ENCODE measurements at places on chromosomes 6 and 20.

DNA sequence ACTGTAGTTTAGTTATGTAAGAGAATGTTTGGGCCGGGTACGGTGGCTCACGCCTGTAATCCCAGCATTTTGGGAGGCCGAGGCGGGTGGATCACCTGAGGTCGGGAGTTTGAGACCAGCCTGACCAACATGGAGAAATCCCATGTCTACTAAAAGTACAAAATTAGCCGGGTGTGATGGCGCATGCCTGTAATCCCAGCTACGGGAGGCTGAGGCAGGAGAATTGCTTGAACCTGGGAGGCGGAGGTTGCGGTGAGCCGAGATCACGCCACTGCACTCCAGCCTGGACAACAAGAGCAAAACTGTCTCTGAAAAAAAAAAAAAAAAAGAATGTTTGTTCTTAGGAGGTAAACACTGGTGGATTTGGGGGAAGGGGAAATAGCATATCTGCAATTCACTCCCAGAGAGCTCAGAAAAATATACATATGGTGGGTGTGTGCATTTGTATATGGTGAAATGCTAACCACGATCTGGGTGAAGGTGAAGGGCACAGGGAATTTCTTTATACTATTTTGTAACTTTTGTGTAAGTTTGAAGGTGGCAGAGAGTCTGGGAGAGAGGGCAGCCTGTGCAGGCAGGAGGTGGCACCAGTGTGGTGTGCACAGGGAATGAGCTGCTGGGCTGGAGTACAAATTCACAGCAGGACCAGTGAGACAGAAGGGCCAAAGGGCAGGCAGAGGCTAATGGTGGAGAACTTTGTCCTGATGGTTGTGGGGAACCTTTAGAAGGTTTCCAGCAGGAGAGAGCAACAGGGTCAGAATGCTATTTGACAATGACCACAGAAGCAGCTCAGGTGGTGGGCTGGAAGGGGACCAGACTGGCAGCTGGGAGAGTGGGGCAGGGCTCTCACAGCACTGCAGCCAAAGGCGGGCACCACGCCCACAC, 42.4 kb downstream of the SSR1 start:
- no peak for DNase-seq

DNA sequence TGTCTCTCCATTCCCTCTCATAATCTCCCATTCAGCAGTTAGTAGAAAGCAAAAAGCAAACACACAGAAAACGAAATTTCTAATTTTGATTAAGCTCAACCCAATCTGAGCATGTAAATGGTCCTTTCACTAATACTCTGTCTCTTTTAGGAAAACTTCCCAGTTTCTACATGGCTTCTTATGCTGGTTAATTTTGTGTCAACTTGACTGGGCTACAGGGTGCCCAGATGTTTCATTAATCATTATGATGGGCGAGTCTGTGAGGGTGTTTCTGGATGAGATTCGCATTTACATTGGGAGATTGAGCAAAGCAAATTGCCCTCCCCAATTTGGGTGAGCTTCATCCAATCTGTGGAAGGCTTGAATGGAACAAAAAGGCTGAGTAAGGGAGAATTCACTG, 142.2 kb downstream of the MBOAT1 start:
- DNase-seq: no peak

DNA sequence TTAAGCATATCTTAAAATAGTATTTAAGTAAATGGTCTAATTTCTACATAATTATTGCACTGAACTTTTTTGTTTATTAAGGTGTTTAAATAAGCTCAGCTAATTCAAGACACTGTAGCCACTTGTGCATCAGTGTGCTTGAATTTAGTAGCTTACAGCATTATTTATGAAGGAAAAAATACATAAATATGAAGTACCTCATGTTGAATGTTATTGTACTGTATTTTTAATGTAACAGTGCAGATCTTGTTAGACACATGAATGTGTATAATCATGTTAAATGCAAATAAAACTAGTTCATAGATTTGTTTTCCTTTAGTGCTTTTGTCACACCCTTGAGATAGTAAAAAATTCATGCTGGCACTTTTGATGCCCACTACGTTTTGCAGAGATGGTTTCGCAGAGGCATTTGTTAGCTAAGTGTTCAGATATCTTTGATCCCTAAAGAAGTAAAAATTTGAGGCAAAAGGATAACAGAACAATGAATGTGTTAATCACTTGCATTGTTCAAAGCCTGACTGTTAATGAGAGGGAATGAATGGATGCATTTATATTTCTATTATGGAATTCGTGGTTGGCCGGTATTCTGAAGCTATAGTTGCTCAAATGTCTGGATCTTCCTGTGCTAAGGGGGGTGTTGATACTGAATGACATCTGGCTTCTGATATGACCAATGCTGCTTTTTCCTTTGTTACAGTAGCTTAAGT, 8.8 kb downstream of the BTBD3 start:
- no peak for DNase-seq

GRCh38 chr6:154995254-154996015, at the start of gene TIAM2:
TIAM2 (plus strand) TSS chr6:154995315; CDS start chr6:155129224, 133,909 bp downstream.
- peak; percentile 28 for DNase-seq

GRCh38 chr6:47246551-47246950, 63.2 kb downstream of the TNFRSF21 start:
- DNase-seq: no peak

DNA sequence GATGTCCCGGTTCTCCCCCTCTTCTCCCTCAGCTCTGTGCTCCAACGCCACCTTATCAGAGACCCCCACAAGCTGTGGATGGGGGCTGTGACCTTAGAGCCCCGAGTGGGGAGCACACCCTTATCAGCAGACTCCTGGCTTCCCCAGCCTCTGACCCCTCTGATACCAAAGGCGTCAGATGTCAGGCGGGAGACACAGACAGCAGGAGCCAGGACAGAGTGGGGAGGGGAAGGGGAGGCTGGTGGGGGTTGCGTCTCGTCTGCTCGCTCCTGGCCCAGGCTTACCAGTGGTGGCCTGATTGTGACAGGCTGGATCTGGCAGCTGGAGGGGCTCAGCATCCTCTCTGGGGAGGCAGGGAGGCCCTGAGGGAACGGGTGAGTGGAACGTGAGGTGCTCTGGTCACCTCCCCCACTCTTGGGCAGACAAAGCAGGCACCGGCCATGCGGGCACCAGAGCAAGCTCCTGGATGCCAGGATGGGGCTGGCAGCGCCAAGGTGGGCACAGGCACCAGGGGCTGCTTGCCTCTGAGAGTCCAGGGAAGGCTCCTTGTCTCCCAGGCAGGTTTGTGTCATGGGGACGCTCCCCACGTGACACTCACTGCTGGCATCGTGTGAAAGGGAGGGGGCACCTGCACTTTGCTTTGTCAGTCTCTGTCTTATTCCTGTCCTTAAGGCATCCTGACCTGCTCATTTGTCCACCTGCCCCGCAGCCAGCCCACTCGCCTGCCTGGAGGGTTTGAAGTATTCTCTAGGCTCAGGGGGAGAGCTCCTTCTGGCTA, 27.8 kb upstream of the GATA5 start:
- DNase-seq: no peak

- DNase-seq: peak; percentile 81
Measured at GRCh38 chr6:56842686-56843475, 112.0 kb upstream of the BEND6 start.

DNA sequence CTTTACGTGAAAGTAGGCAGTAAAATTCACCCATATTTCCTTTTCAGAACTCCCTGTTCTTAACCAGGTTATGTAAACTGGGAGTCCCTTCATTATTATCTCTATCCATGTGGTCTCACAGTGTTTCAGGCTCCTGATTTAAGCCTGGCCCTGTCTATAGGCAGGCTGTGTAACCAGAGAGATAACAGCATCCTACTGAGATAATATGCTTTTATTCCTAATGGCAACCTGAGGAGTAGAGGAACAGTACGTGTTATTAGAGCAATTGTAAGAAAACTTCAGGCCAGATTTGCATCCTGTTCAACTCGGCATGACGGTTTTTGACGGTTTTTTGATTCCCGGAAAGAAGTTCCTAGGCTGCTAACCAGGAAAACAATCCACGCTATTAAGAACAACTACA, 16.9 kb downstream of the FUT9 start:
- no peak for DNase-seq

- no peak for DNase-seq
Measured at GRCh38 chr6:31567531-31568370, 4.3 kb upstream of the LTA start.

DNA sequence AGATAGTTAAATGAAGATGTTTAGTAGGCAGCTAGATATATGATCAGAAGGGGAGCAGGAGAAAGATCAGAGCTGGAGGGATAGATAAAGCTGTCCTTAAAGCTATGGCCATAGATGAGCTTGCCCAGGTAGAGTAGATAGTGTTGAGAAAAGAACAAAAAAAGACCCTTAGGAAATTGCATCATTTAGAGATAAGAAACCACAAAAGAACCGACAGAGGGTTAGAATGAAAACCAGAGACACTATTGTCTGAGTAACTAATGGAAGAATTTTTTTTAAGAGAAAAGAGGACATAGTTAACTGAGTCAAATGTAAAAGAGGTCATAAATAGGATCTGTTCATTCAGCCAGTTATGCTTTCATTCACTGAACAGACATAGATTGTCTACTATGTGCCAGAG, 101.8 kb downstream of the TNFAIP3 start:
- DNase-seq: peak; percentile 12

DNA sequence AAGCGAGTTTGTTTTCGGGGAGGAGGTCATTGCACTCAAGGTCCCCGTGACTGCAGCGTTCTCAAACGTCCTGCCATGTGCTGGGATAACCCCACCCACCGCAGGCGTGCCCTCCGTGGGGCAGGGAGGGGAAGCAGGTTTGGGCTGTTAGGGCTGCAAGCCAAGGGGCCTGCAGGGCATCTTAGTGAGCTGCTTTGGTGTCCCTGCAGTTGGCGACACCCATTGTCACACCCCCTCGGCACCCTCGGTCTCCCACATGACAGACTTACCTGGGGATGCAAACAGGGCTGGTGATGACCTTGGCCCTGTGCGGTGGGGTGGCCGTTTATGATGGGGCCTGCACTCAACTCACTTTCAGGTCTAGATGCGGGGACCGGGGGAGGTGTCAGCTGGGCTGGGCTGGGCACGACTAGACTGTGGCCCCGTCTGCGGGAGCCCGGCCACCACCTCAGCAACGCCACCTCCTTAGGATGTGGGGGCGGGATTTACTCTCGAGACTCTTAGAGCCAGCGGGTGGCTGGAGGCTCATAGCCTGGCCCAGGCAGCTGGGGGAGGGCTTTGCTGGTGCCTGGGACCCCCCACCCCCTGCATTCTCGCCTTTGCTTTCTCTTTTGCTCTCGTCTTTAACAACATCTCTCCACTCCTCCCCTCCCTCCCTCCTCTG, 6.5 kb upstream of the GATA5 start:
- no peak for DNase-seq

- DNase-seq: no peak
Measured at GRCh38 chr6:51844336-51844735, 243.1 kb downstream of the PKHD1 start.

DNA sequence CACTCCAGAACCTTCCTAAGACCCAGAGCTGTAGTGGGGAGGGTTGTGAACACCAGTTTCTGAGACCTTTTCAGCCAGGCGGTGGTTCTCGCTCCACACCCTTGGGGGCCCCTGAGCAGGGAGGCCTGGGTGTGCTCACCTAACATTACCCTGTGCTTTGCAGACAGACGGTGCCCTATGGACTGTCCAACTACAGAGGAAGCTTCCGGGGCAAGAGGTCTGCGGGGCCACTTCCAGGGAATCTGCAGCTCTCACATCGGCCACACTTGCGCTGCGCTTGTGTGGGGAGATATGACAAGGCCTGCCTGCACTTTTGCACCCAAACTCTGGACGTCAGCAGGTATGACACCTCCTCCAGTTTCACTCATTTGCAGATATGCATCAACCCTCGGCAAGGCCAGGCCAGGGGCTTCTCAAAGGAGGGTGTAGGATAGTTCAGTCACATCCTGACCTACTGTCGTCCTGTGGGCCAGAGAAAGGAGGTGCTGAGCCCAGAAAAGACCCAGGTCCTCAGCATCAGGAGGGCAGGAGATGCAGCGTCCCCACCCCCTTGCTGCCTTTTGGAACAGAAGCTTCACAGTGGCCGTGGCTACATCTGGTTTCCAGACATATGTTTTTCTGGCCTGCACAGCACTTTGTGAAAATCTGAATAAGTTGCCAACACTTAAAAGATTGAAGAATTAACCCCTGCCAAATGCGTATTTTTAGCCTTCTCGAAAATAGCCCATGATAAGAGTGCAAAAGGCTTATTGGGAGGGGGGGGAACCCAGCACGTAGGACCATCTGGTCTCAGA, 20.6 kb downstream of the EDN3 start:
- DNase-seq: no peak

DNA sequence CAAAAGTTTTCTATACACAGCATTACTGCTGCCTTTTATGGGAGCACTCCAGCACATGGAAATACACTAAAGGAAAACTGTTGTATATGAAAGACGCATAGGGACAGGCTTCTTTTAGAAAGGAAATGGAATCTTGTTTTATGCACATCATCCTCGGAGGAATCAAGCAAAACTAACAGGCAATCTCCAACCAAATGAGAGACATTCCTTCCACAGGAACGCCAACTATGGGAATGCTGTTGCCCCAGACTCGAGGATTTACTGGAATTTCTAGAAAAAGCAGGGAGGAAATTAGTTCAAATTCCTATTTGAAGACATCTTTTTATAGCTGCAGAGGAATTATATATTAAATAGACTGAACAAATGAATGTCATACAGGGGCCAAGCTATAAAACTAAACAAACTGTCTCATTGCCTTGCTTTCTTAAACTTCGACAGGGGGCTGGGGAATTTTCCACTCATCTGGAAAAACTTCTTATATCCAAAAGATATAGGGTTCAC, 52.2 kb downstream of the LYRM4 start:
- peak; percentile 25 for DNase-seq

GRCh38 chr6:39812853-39813533, 20.8 kb downstream of the DAAM2 start:
- DNase-seq: peak; percentile 82

GRCh38 chr6:49849213-49849907, 17.0 kb downstream of the CRISP1 start:
- peak; percentile 69 for DNase-seq

GRCh38 chr6:34717466-34717865, 20.9 kb upstream of the ILRUN start:
- no peak for DNase-seq

DNA sequence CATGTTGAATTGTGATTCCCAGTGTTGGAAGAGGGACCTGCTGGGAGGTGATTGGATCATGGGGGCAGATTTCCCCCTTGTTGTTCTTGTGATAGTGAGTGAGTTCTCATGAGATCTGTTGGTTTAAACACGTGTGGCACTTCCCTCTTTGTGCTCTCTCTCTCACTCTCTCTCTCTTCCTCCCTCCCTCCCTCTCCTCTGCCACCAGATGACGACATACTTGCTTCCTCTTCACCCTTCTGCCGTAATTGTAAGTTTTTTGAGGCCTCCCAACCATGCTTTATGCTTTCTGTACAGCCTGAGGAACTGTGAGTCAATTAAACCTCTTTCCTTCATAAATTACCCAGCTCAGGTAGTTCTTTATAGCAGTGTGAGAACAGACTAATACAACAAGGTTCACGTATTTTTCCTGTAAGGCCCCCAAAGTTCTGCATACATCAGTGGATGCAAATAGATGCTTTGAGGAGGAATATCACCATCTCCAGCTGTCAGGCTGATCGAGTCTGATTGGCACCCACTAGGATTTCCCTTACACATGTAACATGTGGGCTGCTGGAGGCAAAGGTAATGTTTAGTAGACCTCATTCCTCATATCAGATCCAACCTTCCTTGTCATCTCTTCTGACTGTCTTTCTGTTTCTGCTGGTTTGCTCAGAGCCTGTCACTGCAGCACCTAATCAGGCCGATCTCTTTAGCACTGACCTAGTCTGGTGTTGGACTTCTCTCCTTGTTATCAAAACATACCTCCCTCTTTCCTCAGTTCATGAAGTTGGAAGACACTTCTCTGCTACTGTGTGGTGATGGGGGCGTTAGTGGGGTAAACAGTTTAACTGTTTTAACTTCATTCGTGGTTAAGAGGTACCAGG, 54.3 kb upstream of the BACH2 start:
- no peak for DNase-seq
